NCI-H2029 treated with DMSO at 0.1 percent for 48 hours (cell line): ENCODE measurements at places on chromosomes 2 and 18.
A peak's percentile ranks its signal among the peaks of the same experiment; 100 is the strongest.

DNA sequence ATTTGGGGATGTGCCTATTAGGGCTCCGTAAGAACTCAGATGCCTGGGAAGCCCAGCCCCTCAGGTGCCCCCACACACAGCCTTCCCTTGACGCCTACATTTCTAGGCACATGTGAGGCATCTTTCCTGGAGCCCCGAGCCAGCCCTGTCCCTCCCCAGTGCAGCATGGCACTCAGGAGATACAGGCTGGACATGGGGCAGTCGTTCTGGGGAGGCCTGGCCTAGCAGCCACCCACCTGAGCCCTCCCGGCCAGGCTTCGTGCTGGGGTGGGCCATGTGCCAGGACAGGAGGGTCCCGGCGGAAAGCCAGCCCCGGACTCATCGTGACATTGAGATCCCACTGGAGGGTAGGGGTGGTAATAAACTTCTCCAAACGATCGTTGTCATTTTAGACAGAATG lies 15.2 kb downstream of the BOK start:
- DNase-seq, result no peak

- no peak for DNase-seq
These were observed 68.3 kb upstream of the SESTD1 start for GRCh38 chr2:179332903-179333302.

GRCh38 chr2:29309090-29310029 lies 194.1 kb downstream of the CLIP4 start:
- peak; percentile 21 for DNase-seq

DNA sequence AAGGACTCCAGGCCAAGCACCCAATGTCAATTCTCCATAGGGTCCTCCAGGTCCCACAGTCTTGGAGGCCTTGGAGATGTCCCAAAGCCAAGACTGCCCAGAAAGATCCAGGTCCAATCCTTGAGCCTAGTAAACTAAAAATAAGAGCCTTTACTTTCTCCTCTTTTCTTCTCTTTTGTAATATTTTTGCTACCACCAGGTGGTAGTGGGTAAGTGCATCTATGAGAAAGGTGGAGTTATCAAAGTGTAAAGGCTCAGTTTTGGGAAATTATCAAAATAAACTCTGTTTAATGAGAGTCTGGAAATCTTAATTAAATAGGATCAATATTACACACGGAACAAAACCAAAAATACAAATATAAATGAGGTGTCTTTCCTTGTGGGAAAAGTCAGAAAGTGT lies 276.4 kb downstream of the ALK start:
- DNase-seq, result no peak

DNA sequence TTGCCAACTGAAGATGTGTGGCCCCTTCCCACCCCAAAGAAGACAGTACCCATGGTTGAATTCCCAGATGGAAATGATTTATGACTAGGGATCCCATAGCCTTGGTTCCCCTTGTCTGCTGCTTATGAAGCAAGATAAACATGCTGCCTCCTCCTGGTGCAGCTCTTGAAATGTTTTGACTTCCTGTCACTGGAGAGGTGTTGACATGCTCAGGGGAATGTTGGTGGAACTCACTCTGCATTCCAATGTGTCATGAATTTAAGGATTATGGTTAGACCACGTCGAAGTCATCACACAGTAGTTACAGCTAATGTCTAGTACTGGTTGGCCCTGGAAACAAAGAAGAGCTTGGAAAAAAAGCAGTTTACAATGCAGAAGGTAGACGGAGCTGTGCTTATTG lies 69.0 kb upstream of the FAM110C start:
- DNase-seq, result no peak

DNA sequence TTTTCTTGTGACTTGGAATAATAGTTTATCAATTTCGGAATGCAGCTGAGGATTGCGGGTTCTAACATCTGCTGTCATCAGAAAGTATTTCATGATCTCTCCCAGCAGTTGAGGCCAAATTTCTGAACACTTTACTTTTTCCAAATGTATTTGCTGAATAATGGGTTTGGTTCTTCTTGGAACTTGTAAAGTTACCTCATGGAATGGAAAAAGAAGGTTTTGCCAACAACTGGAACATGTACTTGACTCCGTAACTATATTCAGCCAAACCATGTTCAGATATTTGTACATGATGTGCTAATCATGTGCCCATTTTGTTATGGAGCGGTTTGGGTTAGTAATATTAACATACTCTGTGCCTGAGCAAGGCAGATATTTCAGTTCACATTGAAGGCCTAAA lies 119.6 kb downstream of the LCLAT1 start:
- DNase-seq, result no peak

DNA sequence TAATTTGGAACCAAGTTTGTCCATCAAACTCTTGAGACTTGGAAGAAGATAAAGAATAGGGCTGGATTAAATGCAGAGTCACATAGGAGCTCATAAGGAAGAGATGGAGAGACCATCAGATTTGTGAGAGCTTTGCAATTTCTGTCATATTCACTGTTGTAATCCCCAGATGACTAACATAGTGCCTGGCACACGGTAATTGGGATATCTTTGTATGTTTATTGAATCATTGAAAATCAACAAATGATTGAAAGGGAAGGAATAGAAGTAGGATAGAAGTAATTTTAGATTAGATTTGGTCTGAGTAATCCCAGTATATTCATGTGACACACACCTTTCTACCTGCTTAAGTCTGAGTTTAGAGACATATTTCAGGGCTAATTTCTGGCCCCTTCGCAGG lies 75.4 kb downstream of the LCLAT1 start:
- DNase-seq, result no peak

DNA sequence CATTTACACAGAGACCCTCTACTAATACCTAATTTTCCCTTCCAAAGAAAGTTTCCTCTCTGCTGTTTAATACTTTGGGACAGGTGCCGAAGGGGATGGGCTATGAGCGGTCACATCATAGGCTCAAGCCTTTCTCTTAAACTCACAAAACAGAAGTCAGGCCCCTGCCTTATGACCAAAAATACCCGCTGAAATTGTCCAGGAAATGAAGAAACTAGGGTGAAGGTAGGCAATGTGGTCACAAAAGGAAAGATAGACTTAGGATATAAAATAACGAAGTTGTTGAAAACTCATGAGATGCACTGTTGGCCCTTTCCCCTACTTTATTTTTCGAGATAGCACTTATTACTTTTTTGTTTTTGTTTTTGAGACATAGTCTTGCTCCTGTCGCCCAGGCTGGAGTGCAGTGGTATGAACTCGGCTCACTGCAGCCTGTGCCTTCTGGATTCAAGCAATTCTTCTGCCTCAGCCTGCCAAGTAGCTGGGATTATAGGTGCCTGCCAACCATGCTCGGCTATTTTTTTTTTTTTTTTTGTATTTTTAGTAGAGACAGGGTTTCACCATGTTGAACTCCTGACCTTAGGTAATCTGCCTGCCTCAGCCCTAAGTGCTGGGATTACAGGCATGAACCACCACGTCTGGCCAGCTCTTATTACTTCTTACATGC lies 16.3 kb downstream of the SLC8A1 start:
- DNase-seq, result no peak

DNA sequence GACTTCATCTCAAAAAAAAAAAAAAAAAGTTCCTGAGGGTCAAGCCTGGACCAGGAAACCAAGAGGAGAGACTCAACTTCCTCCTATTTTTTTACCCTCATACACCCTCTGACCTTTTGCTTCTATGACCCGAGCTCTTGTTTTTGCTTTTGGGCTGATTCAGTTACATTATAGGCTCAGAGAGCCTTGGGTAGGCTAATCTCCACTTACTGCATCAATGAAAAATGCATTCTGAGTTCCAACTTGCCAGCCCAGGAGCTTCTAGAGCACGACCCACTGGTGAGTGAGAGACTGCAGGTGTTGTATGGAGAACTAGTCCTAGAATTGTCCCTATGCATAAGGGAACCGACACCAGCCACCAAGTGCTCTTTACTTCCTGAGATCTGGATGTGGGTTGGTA lies 91.1 kb downstream of the CABLES1 start:
- no peak for DNase-seq

DNA sequence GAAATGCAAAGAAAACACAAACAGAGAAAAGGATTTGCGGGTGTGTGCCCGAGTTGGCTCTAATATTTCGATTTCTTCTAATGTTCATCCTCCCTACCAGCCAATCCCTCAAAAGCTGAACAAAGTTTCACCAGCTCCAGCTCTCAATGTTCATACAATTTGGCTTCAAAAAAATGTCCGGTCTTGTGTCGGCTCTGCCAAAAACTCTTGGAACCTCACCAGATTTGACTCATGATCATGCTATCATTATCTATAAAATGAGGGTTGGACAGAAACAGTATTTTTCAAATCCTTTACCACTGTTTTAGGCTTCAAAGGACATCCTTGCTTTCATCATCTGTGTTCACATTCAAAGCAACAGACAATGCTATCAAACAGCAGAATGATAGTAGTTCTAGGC lies 88.2 kb downstream of the CRACDL start:
- no peak for DNase-seq

GRCh38 chr2:55148269-55148668 lies 83.8 kb downstream of the CLHC1 start:
- no peak for DNase-seq

GRCh38 chr2:129766374-129766993 lies 213.0 kb upstream of the RAB6C start:
- DNase-seq, result no peak

GRCh38 chr2:9060819-9061218 lies 57.3 kb upstream of the MBOAT2 start:
- no peak for DNase-seq

DNA sequence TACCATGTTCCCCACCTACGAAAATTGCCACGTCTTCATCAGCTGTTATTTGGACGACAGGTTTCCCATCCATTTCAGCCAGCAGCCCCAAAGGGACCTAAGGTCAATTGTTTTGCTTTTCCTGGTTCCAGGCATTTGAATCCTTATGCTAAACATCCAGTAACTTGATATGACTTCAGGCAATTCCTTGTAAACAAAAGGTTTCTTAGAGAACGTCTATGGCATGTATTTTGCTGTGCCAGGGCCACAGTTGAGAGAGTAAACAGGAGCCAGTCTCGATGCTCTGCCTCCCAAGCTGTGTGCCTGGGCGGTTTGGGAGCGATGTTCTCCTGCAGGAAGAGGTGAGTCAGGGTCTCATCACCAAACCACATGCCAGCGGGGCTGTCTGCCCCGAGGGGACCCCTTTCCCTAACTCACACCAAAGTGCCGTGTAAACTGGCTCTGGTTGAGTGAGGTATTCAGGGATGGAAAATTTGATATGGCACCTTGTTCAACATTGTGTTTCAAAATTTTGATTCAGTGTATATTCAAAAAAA lies 12.9 kb upstream of the MC5R start:
- DNase-seq, result no peak

DNA sequence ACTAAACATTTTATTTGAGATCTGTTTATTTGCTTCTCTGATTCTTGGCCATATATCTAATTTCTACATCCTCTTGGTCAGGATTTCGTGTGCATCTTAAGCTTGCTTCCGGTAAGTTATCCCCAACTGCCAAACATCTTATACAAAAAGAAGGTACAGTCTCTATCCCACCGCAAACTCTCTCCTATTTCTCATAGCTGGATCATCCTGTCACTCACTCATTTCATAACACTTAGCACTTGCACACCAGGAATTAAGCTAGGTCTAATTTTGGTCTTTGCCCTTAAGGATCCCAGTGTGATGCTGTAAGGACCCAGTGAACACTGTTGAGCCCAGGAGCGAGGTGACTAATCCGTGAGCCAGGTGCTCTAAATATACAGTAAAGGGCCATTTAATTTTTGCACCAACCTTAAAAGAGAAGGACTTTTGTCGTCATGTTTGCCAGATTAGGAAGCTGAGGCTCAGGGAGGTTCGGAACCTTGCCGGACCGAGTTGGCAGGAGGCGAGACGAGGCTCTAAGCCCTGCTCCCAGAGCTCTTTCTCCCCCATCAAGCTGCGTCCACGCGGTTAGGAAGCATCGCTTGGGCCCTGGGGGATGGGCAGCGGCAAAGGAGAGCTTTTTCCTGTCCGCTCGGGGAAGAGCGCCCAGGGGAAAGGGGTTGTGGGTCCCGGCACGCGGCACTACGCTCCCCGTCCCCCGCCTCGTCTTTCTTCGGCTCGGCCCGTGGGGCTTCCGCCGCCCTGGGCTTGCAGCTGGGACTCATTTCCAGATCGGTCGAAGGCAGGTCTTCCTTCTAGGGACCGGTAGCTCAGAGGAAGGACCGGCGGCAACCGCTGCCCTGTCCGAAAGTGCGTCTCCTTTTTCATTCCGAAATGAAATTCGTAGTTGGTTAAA lies 4.1 kb upstream of the ITPRIPL1 start:
- no peak for DNase-seq

- no peak for DNase-seq
These were observed 2.0 kb downstream of the MAP3K20 start for GRCh38 chr2:173077506-173078177.

- DNase-seq, result no peak
These were observed 20.7 kb upstream of the TLK1 start for GRCh38 chr2:171181064-171182049.

DNA sequence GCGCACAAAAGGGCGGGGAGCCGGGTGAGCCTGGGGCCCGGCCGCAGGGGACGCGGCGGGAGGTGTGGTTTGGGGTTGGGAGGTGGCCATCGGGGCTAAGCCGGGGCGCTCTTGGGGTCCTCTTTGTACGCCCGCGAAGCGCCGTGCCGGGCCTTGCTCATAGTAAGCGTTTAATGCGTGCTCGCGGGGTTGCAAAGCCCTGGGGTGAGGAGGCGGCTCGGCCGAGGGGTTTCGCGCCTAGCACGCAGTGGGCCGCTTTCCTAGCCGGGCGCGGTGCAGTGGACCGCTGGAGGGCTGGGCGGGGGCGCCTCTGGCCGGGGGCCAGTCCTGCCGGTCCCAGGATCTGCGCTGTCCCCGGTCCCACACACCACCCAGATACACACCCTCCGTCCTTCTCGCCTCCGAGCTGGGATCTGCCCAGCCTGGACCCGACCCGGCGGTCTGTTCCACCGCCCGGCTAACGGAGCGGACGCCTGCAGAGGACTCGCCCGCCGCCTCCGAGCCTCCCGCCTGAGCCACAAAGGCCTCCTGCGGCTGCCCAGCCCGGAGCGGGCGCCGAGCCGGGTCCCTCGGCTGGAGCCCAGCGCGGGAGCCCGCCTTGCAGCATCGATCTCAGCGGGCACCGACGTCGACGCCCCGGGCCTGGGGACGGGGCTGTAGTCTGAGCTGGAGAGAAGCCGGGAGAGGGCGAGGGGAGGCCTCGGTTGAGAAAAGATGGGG lies 564 bp downstream of the DPYSL5 start:
- no peak for DNase-seq

DNA sequence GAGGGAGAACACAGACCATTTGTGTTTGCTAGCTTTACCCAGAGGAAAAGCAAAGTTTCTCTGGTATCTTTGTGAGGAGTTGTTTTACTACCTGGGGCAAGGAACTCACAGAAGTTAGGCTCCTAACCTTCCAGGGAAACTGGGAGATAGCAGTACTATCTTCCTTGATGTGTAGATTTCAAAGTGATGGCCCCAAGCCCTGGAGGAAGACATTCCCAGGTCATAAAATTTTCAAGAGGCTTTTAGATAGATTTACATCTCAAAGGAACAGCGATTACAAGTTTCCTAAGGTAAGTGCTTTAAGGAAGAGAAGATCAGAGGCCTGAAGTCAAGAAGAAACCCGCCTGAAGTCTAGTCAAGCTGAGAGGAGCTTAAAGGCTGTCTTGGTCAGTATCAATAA lies 1187.8 kb upstream of the TMEFF2 start:
- no peak for DNase-seq
